Left renal pelvis (tissue), 4 donors: ENCODE measurements at places on chromosomes 1 and 21. TPM values are rescaled to one million over a fixed set of nuclear protein-coding genes. Genes with fewer than 3 reads are reported as not detected.

- DNase-seq = no peak
These were observed 24.1 kb upstream of the ADGRB2 start for GRCh38 chr1:31788138-31788824.

DNA sequence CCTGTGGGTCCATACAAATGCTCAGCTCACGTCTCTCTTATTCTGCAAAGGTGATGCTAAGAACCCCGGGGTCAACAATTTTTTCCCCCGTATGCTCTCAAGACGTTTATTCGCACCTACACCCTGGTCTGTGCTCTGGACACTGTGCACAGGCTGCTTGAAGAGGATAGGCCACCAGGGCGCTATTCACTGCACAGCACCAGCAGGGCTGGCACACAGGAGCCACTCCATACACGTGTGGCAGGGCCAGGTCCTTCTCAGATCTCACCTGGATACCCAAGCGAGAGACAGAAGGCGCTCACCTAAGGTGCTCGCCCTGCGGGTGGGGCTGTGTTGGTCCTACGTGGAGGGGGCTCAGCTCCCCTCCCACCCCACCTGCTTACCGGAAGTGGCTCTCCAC lies 16.7 kb downstream of the TMEM63A start:
- DNase-seq = no peak

Gene ATP6V1G3
- 4.9 TPM for polyA plus RNA-seq

GRCh38 chr1:45535988-45536766 lies 14.4 kb upstream of the AKR1A1 start:
- no peak for DNase-seq

- DNase-seq = no peak
These were observed 117.6 kb downstream of the LEPR start for GRCh38 chr1:65538086-65538485.

Gene SMIM34
- 0.32 TPM for polyA plus RNA-seq

DNA sequence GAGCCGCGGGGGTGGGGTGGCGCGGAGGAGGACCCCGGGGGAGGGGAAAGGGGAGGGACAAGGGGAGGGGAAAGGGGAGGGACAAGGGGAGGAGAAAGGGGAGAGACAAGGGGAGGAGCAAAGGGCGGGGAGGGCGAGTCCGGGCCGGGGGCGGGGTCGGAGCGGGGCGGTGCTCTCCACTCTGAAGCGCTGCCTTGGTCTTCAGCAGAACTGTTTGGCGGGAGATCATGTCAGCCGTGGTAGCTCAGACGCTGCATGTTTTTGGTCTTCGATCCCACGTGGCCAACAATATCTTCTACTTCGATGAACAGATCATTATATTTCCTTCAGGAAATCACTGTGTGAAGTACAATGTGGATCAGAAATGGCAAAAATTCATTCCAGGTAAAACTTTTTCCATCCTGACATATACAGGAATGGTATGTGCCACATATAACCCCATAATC lies 420 bp downstream of the CFAP57 start:
- peak; percentile 74 for DNase-seq

- no peak for DNase-seq
These were observed 25.4 kb upstream of the LMX1A start for GRCh38 chr1:165381745-165382505.

- DNase-seq = no peak
These were observed 464.5 kb downstream of the USP25 start for GRCh38 chr21:16194095-16194787.

Gene DMBX1
- polyA plus RNA-seq = 0.12 TPM

DNA sequence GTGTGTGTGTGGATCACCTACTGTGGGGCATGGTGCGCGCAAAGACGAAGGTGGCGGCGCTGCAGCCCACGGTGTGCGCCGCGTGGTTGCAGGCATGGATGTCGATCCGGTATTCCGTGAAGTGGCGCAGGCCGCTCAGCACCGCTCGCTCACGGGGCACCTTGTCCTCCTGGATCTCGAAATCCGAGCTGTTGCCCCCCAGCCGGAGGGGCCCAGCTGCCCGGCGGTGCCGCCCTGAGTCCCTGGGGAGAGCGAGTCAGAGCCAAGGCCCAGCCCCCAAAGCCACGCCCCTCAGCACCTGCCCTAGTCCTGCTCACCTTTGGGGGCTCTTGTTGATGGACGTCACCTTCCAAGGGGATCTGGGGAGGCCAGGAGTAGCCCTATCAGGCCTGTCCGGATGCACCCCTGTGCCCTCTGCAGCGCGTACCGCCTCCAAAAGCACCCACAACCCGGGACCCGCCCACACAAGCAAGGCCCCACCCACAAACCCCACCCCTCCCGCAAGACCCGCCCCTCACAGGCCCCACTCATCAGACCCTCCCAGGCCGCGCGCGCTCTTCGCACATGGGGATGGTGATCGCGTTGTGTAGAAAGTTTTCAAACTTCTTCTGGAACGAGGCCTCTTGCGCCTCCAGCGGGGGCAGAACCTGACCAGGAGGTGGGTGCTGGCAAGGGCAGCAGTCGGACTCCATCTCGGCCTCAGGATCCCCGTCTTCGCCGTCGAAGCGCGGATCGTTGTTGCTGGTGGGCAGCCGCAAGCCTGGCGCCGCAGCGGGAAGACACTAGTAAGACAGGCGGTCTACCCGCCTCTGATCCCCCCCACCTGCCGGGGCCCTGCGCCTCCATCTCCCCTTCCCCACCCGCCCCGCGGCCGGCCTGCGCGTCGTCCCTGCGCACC lies 13.6 kb downstream of the INSRR start:
- no peak for DNase-seq

GRCh38 chr1:247286134-247286670 lies 30.3 kb downstream of the VN1R5 start:
- DNase-seq = no peak

DNA sequence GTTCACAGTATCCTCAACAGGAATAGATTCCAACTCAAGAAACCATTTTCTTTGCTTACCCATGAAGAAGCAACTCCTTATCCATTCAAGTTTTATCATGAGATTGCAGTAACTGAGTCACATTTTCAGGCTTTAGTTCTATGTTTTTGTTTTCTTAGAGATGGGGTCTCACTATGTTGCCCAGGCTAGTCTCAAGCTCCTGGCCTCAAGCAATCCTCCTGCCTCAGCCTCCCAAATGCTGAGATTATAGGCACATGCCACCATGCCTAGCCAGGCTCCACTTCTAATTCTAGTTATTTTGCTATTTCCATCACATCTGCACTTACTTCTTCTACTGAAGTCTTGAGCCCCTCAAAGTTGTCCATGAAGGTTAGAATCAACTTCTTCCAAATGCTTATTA lies 143.3 kb upstream of the HP1BP3 start:
- DNase-seq = no peak

DNA sequence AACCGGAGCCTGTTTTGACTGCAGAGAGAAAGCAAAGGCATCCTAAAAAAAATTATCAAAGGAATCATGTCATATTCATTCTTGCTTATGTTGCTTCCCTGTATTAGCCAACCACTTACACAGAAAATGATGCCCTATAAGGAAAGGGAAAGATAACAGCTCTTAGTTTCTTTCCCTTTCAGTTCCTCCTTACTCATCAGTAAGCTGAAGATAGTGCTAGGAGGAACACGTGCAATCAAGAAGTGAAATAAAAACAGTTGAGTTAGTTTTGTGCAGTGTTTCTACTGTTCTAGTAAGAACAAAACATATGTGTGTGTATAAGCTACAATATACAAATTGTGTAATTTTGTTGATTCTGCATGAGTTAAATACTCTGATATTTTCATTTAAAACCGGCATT lies 45.3 kb upstream of the MTF2 start:
- no peak for DNase-seq

GRCh38 chr1:30847358-30847972 lies 61.1 kb downstream of the SDC3 start:
- DNase-seq = no peak

DNA sequence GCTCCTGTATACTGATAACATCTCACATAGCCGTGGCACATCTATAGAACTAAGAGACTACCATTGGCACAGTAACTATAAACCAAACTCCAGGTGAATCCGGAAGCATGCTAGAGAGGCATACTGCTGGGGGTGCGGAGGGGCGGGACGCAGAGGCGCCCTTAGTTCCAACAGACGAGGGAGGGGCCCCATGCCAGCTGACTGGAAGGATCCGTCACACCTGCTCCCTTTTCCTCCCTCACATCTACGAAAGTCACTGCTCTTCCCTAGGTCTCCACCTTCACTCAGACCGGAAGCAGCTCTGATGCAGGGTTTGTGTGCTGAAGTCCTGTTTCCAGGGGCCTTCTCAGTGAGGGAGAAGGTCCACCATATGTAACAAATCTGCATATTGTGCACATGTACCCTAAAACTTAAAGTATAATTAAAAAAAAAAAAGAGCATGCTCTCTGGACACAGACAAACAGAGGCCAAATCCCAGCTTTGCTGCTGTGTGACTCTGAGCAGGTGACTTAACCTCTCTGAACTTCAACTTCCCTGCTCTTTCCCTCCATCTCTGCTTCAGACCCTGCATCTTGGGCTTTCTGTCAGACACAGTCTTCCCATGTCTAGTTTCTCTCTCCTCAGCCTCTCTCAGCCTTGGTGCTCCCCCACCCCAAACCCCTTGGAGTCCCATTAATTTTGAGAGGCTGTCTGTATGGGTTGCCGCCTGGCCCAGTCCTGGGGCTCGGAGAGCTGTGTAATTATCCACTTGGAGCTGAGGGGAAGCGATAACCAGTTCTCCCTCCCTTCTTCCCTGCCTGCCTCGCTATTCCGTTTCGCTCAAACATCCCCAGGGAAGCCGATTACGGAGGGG lies 7.8 kb upstream of the GJB5 start:
- DNase-seq = no peak

GRCh38 chr1:194485432-194485831 lies 1299.0 kb upstream of the B3GALT2 start:
- DNase-seq = no peak

DNA sequence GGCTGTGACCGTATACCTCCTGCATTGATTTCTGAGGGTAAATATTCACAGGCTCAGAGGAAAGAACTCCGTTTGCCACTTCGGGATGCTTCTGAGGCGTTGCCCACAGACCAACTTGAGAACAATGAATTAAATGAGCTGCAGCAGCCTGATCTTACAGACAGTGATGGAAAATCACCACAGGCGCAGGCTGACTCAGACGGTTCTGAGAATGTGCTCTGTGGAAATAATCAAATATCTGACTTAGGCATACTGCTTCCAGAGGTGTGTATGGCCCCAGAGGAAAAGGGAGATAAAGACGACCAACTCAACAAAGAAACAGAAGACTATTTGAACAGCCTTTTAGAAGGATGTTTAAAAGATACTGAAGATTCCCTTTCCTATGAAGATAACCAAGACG lies 76.7 kb upstream of the SCCPDH start:
- no peak for DNase-seq

- DNase-seq = no peak
These were observed 19.1 kb upstream of the NCF2 start for GRCh38 chr1:183609313-183609712.

Gene SPRR2F
- 0.42 TPM for polyA plus RNA-seq

Gene CHRNB2
- 0.50 TPM for polyA plus RNA-seq

DNA sequence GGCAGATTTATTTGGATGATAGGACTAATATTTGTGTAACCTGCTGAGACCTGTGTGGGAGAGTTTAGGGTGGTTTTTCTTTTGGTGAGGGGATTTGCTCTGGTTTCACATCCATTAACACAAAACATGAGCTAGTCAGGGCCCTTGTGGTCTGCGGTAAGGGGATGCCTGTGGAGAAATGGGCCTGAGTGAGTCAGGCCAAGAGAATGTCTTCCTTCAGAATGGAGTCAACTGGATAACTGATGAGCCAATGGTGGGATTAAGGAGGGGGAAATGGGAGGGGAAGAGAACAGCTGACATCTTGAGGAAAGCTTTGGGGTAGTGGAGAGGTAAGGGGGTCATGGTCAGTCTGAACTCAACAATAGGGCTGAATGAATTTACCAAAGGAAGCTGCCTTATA lies 13.9 kb downstream of the WNT2B start:
- no peak for DNase-seq

DNA sequence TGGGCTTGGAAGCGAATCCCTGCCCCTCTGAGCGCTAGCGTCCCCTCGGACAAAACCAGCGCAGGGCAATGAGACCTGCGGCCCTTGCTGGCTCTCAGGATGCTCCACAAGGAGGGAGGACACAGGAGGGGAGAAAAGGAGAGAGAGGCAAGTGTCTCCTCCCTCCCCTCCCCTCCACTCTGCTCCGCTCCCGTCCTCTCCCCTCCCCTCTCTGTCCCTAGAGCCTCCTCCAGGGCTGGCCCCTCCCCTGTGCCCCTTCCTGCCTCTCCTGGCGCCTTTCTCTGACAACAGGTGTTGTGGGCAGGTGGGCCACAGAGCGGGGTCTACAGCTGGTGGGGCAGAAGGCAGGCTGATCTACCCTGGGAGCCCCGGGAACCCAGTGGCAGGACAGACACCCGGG lies 35.2 kb downstream of the TP73 start:
- no peak for DNase-seq

DNA sequence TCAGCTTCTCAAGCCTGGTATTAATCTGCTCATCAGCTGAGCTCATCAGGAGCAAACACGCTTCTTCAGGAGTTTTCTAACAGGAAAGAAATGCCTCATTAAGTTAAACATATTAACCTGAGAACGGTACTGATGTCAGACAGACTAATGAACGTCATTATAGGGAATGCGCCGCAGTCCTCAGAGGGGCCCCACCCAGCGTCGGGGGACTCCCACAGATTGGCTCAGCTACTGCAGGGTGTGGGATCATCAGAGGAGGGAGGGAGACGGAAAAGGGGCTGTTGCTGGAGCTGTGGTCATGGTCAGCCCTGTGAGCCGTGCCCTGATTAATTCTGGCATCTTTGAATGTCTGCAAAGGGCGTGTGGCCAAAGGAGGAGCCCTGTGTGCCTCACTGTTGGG lies 348.5 kb downstream of the PTPRU start:
- DNase-seq = no peak

GRCh38 chr1:167912294-167912693 lies 1.6 kb downstream of the ADCY10 start:
- no peak for DNase-seq

DNA sequence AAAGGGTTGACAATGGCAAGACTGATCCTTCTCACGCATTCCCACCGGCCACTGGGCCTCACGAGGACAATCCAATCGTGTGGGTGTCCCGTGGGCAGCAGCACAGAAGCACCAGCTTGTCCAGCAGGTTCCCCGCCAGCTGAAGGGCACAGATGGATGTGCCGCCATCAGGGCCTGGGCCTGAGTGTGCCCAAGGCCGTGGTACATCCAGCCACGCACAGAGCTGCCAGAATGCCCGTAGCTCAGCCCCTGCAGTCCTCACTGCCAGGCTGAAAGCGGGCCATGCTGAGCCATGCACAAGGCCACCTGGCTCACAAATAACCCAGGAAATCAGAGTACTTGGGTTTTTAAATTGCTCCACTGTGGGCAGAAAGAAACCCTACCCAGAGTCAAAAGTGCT lies 7.0 kb downstream of the NPHP4 start:
- DNase-seq = no peak
